ENCODE measurements at places on chromosomes 12 and 14.

DNA sequence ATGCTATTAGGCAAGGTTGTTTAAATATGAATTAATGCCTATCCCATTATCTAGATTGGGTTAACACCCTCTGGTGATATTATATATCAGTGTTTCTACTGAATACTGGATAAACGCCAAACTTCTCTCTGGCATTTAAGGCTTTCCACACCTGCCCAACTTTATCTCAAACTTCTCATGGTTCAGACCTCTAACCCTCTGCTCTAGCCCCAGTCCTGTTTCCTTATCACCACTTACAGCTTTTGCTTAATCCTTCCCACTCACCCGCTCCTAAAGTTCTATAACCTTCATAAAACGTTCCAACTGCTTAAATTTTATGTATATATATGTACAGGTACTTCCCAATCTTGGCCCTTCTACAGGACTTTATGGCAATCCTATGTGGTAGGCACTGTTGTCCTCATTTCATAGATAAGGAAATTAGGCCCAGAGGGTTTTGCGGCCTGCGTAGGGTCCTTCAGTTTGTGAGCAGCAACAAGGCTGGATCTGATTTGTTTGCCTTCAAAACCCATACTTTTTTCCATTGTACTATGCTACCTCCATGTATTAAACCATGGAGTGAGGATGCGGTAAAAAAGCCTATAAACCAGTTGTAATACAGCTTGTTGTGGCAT is 1.2 kb downstream of the LPCAT3 start:
- no peak for DNase-seq

GRCh38 chr14:74610866-74611649 is 979 bp downstream of the LTBP2 start:
- no peak for DNase-seq

DNA sequence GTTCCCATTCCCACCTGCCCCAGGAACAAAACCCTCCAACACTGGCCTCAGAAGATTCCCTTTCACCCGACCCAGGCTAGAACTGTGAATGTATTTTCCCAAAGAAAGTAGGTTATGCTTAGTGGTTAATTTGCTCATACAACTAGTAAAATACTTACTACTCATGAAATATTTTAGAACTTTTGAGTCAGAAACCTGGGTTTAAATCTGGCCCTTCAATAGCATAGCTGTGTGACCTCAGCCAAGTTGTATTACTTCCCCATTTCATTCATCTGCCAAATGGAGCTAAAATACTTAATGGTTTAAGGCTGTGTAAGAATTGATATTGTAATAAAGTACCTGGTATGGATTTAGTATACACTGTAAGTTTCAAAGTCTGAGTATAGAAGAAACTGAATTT is 69.1 kb upstream of the DNM1L start:
- no peak for DNase-seq

DNA sequence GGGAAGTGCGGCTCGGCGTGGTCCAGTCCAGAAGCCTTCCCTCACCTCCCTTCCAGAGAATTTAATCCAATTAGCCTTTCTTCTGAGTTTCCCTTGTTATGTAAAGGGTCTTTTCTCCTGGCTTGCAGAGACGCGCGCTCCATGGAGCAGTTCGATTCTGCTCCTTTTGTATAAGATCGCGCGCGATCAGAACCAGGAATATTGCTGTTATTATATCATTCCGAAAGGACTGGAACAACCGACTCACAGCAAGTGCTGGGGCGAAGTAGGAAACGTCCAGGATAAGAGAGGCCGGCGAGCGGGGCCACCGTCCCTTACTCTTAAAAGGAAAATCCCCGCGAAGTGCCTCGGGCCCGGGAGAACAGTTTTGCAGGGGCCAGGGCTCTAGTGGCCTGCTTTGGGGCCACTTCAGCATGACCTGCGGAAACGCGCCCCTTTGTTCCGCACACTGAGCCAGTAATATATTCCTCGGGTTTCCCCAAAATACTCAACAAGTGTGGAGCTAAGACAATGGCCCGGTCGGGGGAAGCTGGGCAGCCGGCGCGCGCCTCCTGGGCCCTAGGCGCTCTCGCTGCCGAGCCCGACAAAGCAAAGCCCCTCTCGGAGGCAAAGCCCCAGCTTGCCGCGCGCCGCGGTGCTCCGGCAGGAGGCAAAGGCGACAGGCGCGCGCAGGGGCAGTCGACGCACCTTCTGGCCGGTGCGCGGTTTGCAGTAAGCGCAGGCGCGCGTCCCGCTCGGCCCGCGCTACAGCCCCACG is 2.9 kb downstream of the RFX4 start:
- DNase-seq: no peak

GRCh38 chr12:75260316-75260715 is 50.7 kb upstream of the KCNC2 start:
- peak; percentile 31 for DNase-seq

GRCh38 chr14:75554482-75554881 is 23.9 kb upstream of the FLVCR2 start:
- peak; percentile 71 for DNase-seq

GRCh38 chr12:34363050-34363673 is 340.9 kb downstream of the ALG10 start:
- DNase-seq: no peak

GRCh38 chr14:49464885-49465284 is 121.3 kb downstream of the RPS29 start:
- DNase-seq: no peak
